Naive thymus-derived CD8-positive, alpha-beta T cell (primary cell): ENCODE measurements at places on chromosomes 6 and 20. TPM values are rescaled to one million over a fixed set of nuclear protein-coding genes. Genes with fewer than 3 reads are reported as not detected.

ALDH8A1 gene
- 7.6 TPM for total RNA-seq

CST5 gene
- total RNA-seq = not detected

FAM8A1 gene
- 22.2 TPM for total RNA-seq

LBP gene
- not detected for total RNA-seq

SLC22A3 gene
- total RNA-seq = not detected

DAAM2 gene
- not detected for total RNA-seq

- H3K27me3 ChIP-seq = no peaks in the 10 kb centered on the region
- no peaks in the 10 kb centered on the region for H3K4me1 ChIP-seq
- no peak overlapping the region for H3K4me3 ChIP-seq
- DNase-seq = no peak
- H3K27ac ChIP-seq = no peak overlapping the region
These were observed 631.1 kb downstream of the PKHD1 start for GRCh38 chr6:51456282-51456681.

DNA sequence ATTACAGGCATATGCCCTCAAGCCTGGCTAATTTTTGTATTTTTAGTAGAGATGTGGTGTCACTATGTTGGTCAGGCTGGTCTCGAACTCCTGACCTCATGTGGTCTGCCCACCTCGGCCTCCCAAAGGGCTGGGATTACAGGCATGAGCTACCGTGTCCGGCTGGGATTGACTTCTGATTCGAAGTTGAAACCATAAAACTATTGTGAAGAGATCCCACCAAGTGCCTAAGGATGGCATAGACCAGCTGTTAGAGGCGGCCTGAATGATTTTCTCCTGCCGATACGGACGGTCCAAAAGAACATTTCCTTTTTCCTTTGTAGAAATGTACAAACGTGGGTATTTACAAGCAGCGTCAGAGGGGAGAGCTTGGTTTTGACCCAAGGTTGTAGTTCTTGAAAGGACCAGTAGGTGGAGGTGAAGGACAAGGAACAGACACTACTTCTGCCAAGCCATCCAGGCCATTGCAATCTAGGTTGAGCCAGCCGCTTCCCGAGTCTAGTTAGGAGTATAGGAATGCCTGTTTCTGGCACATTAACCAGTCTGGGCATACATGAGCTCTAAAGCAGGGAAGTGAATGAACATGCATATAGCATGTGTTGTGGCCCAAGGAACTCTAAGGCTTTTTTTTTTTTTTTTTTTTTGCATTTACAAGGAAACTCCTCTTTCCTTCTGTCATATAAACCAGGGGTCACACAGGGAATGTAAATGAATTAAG is 29.0 kb downstream of the MOCS3 start:
- H3K4me1 ChIP-seq = no peaks in the 10 kb centered on the region
- DNase-seq = peak; percentile 81
- H3K27me3 ChIP-seq = peaks cover 21% of the 10 kb centered on the region
- no peak overlapping the region for H3K4me3 ChIP-seq
- no peaks in the 10 kb centered on the region for H3K36me3 ChIP-seq

DNA sequence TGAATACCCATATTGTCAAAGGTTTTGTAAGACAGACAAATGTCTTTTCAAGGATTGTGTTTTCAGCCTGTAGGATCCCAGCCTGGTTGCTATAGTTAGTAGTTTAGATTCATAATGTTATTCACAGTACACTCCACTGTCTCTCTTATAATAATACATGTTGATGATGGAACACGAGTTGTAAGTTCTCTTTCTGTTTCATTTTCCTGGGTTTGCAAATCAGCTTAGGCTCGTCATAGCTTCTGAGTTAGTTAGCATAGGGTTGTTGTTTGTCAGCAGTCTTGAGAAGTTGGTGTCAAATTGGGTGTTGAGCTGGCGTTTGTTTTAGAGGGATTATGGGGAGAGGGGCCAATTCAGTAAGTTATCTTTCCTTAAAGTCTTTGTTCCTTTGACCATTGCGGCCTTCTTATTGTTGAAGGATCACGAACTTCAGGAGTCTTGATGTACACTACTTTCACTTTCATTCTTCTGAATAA is 45.8 kb downstream of the QKI start:
- H3K36me3 ChIP-seq = no peaks in the 10 kb centered on the region
- H3K27ac ChIP-seq = peak overlapping the region; percentile 95
- H3K4me3 ChIP-seq = peak overlapping the region; percentile 81

GRCh38 chr6:47358440-47359225 is 48.9 kb upstream of the TNFRSF21 start:
- no peak overlapping the region for H3K4me3 ChIP-seq
- H3K27ac ChIP-seq = no peak overlapping the region
- H3K4me1 ChIP-seq = no peaks in the 10 kb centered on the region
- no peaks in the 10 kb centered on the region for H3K36me3 ChIP-seq
- H3K27me3 ChIP-seq = peaks cover 5% of the 10 kb centered on the region
- DNase-seq = no peak

GRCh38 chr20:17228624-17229061 is 1.8 kb downstream of the PCSK2 start:
- H3K27me3 ChIP-seq = peaks cover 28% of the 10 kb centered on the region
- peaks cover 1% of the 10 kb centered on the region for H3K36me3 ChIP-seq
- H3K4me1 ChIP-seq = peaks cover 1% of the 10 kb centered on the region
- H3K27ac ChIP-seq = no peak overlapping the region
- no peak overlapping the region for H3K4me3 ChIP-seq
- DNase-seq = no peak

DNA sequence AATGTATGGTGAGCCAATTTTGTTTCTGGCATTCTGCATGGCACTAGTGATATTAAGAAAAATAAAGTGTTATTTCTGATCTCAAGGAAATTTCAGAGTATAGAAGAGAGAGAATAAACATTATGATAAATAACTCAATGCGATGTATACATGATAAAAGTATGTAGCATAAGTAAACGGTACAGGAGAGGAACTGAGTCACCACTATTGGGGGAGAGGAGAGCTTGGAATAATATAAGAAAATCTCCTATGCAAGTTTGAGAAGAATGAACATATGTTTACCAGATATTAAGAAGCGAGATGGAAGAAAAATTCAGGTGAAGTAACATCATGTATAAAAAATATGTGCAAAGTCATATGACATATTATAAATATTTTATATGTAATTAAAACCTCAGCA is 1230.3 kb upstream of the CITED2 start:
- no peaks in the 10 kb centered on the region for H3K36me3 ChIP-seq
- no peak overlapping the region for H3K27ac ChIP-seq
- no peak overlapping the region for H3K4me3 ChIP-seq
- H3K27me3 ChIP-seq = peaks cover 1% of the 10 kb centered on the region
- no peaks in the 10 kb centered on the region for H3K4me1 ChIP-seq

- H3K27ac ChIP-seq = no peak overlapping the region
- no peak for DNase-seq
- no peaks in the 10 kb centered on the region for H3K36me3 ChIP-seq
- H3K27me3 ChIP-seq = peaks cover 2% of the 10 kb centered on the region
- H3K4me3 ChIP-seq = no peak overlapping the region
These were observed 246.6 kb downstream of the PHF3 start for GRCh38 chr6:63882208-63882607.

DNA sequence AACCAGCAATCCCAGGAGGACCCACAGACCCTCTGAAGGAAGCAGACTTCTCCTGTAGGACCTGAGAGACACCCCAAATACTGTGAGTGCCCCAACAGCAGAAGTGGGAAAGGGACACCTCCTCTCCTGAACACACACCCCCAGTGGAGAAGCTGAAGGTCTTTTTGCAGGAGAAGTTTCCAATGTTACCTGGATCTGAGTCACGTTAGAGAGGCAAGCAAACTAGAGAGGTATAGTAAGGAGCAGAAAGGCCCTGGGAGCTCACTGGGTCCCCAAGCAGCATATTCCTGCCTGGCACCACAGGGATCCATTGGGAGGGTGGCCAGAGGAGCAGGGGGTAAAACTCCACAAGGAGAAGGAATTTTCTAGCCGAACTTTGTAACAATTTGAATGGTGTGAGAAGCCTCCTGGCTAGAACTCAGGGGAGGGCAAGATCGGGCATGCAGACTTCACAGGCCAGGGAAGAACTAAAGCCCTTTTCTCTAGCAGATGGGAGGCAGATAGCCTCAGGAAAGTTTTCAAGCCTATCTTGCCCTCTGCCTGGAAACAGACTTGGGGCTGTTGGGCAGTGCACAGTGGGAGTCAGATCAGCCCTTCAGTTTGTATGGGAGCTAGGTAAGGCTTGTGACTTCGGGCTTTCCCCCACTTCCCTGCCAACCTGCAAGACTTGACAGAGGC is 68.2 kb upstream of the SSTR4 start:
- H3K4me3 ChIP-seq = no peak overlapping the region
- H3K27me3 ChIP-seq = peaks cover 28% of the 10 kb centered on the region
- H3K27ac ChIP-seq = no peak overlapping the region
- no peaks in the 10 kb centered on the region for H3K36me3 ChIP-seq
- H3K4me1 ChIP-seq = no peaks in the 10 kb centered on the region
- no peak for DNase-seq

DNA sequence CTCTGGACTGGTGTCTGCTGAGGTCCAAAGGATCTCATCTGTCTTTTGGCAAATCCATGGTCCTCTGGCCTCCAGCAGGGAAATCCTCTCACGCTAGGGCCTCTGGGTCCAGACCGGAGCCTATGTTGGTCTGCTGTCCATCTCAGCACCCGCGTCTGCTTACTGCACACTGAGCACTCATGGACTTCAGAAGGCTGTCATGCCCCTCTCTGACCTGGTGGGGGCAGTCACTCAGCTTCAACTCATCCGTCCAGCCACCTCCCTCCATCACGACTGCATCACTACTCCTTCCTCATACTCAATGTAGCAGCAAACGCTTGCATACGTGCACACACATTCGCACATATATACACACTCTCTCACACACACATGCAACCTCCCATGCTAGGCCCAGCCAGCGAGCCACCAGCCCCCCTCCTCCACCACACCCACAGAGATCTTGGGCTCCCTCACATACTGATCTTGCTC is 33.3 kb downstream of the GABRR2 start:
- H3K27me3 ChIP-seq = no peaks in the 10 kb centered on the region
- no peak overlapping the region for H3K27ac ChIP-seq
- no peak overlapping the region for H3K4me3 ChIP-seq

DNA sequence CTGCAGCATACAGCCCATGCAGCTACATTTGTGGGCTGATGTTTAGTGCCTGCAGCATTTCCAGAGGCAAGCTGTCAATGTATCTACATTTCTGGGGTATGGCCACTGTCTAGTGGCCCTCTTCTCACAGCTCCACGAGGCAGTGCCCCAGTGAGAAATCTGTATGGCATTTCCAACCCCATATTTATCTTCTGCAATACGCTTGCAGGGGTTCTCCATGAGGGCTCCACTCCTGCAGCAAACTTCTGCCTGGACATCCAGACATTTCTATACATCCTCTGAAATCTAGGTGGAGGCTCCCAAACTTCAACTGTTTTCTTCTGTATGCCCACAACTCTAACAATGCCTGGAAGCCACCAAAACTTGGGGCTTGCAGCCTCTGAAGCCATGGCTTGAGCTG is 502.3 kb downstream of the C6orf118 start:
- H3K4me3 ChIP-seq = no peak overlapping the region
- no peaks in the 10 kb centered on the region for H3K36me3 ChIP-seq
- no peaks in the 10 kb centered on the region for H3K27me3 ChIP-seq
- H3K27ac ChIP-seq = no peak overlapping the region

GRCh38 chr6:7904654-7905319 is 5.8 kb downstream of the TXNDC5 start:
- DNase-seq = no peak
- peaks cover 45% of the 10 kb centered on the region for H3K36me3 ChIP-seq
- no peaks in the 10 kb centered on the region for H3K27me3 ChIP-seq
- H3K4me1 ChIP-seq = peaks cover 6% of the 10 kb centered on the region

DNA sequence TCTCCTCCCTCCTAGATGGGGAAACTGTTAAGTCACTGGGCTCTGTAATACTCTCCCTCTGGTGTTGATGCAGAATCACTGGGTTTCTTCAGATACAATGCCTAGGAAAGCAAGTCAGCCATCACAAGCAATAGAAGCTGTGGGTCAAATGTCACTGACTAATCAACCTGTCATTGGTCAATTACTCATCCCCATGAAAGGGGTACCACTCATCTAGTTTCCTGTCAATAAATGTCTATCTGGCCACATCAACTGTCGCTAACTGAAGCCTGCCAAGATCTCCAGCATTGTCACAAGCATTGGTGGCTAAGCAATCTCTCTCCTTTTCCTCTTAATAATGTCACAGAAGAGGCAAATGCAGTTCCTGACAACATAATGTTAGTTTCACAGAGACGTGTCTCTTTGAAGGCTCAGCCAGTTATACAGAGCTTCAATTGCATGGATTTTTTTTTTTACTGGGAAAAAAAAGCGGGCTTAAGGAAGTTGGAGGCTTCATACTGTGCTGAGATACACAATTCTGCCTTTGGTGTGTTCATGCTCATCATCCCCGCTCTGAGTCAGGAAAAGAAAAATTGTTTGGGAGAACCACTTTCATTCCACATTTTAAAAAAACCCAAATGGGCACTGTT is 355.9 kb downstream of the BTBD9 start:
- H3K27ac ChIP-seq = no peak overlapping the region
- DNase-seq = no peak
- H3K4me3 ChIP-seq = no peak overlapping the region
- H3K27me3 ChIP-seq = no peaks in the 10 kb centered on the region
- H3K36me3 ChIP-seq = peaks cover 35% of the 10 kb centered on the region

DNA sequence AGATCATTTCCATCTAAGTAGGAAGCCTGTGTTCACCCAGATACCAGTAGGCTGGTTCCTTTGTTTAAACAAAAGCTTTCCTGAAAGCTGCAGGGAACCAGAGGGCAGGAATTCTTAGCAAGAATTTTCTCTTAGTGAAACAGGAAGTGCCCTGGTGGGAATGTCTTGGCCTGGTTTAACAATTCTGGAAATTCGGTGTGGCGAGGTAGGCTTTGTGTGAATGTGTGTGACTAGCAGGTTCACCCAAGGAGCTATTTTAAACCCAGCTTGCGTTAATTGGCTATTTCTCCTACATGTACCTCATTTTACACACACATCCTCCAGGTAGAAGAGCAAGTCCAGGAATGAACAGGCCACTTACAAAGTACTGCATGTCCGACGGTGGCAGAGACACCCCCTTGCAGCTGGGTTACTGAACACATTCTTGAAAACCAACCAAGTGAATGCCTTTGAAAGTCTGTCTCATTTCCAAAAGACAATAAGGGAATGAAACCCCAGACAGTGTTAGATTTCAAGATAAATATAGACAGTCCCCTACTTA is 64.6 kb downstream of the GFOD1 start:
- no peak overlapping the region for H3K27ac ChIP-seq
- H3K27me3 ChIP-seq = no peaks in the 10 kb centered on the region
- H3K4me3 ChIP-seq = no peak overlapping the region
- H3K36me3 ChIP-seq = peaks cover 7% of the 10 kb centered on the region
